ENCODE measurements at places on chromosomes 13 and 19. TPM values are rescaled to one million over a fixed set of nuclear protein-coding genes. Genes with fewer than 3 reads are reported as not detected.

DNA sequence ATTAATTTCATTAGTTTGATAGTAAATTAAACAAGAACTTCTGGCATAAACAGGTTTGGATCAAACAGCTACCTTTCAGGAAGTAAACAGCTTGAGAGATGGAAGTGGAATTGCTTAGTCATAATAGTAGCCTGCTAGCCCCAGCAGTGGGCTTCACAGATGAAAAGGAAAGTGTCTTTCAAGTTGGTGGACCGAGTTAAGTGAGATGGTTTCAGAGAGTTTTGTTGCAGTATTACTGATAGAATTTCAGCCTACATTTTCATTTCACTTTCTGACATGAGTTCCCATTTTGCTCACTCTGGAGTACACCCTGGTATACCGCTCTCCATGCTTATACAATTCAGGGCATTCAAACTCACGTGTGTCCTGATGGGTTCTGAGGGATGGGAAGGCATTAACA lies 2.0 kb upstream of the PTOV1 start:
- DNase-seq: no peak

DNA sequence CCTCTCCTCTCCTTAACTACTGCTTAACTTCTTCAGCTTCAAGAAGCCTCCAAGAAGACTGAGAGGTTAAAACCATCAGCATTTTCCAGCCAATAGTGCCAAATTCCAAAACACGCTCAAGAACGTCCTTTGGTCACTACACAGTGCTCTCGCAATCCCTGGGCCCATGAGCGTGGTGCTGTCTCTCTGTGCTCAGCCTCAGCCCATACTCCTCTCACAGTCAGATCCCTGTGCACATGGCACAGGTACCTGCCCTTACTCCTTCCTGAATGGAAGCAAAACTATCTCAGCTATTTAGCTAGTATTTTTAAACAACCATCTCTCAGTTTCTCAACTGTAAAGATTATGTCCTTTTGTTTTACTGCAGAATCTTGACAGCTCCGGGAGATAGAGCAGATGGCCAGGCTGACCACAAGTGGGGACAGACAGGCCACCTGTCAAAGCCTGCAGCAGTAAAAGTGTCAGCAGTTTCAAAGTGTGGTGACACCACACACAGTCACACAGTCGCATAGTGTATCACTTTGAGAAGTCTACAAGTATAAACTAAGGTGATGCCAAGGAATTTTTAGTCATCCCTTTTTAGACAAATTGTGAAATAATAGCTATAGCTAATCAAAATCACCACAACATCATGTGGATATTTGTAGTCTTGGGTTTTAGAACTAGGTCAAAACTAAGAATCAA lies 35.7 kb downstream of the DZIP1 start:
- no peak for DNase-seq

DNA sequence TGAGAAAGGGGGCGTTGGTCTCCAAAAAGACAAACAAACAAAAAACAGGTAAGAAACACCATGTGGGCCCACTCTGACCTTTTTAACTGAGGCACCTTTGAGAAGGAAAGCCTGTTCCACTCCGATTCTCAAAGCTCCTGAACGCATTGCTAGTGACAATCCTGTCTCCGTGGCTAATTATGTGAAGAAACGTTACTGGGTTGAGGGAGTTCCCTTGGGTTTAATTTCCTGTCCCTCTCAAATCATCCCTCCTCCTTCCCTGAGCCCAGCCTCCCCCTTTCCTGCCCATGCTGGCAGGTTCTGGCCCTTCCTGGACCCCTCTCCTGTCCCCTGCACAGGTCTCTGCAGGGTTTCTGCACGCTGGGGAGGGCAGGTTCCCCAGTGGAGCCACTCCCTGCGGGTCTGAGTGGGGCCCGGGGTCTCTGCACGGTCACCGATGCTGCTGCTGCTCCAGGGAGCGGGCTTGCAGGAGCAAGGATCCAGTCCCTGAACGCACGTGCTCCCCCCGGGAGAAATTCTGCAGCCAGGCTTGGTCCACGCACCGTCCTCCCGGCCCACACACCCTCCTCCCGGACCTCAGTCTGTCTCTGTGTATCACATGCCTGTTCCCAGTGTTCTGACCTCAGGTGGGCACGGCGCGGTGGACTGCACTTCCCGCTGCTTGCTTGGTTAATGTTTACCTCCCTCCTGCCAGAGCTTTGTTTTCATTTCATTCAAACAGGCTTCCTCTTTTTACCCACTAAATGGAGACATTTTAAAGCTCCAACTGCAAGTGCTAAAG lies 76.4 kb upstream of the MCF2L start:
- no peak for DNase-seq

DNA sequence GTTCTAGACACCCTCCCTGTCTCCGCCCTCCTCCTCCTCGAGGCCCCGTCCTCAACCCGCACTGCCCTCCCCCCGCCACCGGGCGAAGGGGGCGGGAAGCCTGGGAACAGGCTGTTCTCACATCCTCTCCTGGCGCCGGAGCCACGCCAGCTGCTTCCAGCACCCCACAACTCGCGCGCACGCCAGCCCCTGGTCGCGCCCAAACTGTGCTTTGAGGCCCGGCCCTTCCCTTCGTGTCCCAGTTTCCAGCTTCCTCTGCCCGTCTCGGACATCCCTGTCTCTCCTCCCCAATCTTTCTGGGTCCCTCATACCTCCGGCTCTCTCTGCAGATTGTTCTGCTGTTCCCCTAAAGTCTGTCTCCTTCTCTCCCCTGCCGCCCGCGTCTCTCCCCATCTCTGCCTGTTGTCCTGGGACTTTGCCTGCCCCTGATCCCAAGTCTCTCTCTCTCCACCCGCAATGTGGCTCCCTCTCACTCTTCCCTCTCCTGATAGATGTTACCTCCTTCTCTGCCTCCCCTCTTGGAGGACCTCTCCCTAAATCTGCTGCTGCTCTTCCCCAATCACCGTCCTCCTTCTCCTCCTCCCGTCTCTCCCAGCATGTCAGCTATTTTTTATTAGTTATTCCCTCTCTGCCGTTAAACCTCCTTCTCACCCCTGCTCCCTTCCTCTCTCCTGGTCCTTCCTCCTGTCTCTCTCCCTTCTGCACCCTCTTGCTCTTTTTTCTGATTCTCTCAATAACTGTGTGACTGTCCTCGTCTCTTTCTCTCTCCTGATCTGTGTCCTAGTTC lies 14.2 kb downstream of the DPF1 start:
- no peak for DNase-seq

- DNase-seq: no peak
Observed at GRCh38 chr19:15479391-15480345, at the start of gene PGLYRP2. Gene PGLYRP2 (minus strand): TSS chr19:15479501. CDS start chr19:15479371, 130 bp downstream.

DNA sequence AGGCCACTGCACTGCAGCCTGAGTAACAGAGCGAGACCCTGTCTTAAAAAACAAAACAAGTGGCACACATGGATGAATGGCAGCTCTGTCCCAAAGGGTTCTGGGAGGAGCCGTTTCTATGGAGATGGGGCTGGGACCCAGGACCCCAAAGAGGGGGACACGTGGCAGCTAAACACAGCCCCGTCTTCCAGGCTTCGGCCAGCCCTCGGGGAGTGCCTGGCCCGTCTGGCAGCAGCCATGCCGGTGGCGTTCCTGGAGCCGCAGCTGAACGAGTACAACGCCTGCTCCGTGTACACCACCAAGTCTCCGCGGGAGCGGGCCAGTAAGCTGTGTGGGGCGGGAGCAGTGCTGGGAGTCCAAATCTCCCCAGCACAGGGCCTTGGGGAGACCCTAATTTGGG lies 82.4 kb downstream of the RYR1 start:
- DNase-seq: no peak

DNA sequence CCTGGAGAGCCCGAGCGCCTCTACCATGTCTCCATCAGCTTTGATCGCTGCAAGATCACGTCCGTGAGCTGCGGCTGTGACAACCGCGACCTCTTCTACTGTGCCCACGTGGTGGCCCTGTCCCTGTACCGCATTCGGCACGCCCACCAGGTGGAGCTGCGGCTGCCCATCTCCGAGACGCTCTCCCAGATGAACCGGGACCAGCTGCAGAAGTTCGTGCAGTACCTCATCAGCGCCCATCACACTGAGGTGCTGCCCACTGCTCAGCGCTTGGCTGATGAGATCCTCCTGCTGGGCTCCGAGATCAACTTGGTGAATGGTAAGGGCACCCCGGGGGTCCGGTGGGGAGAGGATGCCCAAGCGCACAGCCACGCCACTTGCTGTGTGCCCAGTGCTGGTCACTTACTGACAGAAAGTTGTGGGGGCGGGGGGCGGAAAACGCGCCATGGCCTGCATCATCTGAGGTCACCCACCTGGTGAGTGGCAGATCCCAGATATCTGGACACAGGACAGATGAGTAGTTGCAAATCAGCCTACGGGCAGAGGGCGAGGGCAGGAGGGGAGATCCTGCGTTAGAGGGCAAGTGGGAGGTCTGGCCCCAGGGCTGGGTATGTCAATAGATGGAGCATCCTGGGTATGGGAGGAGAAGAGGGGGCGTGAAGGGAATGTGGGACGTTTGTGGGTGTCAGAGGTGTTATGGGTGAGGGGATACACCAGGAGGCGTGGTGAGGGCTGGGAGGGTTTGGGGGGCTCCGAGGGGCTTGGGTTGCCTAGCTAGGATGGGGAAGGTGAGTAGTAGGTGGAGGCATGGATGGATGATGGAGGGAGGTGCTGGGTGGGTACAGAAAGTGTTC lies 9.8 kb downstream of the ZSWIM4 start:
- no peak for DNase-seq

GRCh38 chr13:94020833-94021232 lies 458.6 kb downstream of the DCT start:
- DNase-seq: no peak

DNA sequence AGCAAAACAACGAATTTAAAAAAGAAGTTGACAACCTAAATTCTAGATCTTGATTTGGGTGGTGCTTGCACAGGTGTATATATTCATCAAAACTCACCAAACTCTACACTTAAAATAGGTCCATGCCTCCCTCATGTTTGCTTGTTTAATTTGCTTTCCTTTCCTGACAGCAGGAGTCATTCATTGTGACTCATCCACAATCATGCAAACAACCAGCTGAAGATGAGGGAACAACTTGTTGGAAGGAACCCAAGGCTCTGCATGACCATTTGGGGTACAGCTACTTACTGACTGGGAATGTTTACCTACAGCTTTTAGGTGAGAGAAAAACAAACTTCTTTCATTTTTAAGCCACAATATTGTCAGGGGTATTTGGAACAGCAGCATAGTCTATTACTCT lies 96.6 kb downstream of the RXFP2 start:
- no peak for DNase-seq

GRCh38 chr13:42574435-42575311 lies 721 bp downstream of the TNFSF11 start:
- DNase-seq: peak; percentile 21

- DNase-seq: no peak
Observed at GRCh38 chr19:1857648-1858326, 5.6 kb downstream of the KLF16 start.

DNA sequence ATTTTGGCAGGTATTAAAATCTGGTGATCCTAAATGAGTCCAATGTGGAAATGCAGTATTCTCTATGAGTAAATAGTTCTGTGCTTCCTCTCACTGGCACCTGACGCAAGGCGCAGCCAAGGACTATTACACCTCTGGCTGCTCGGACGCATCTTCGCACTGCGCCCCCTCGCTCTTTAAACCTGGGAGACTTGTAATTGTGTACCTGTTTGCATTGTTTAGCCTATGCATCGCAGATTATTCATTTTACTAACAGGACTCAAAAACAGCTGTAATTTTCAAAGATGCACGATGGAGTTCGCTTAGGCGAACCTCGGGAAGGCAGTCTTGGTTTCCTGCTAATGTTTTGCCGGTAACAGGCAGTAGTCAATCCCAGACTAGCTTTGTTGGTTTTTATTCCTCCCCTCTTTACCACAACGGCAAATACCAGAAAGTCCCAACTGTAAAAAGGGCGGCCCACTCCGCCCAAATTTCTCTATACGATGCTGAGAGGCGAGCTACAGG lies 113.2 kb downstream of the KCNRG start:
- DNase-seq: no peak

The LCP1 gene
- polyA plus RNA-seq: 1,074 TPM

The PLD3 gene
- 60.8 TPM for polyA plus RNA-seq

The DOHH gene
- 6.0 TPM for polyA plus RNA-seq

The DCT gene
- 0.08 TPM for polyA plus RNA-seq

The SLC25A41 gene
- 0.24 TPM for polyA plus RNA-seq

The SOHLH2 gene
- not detected for polyA plus RNA-seq

The ZNF610 gene
- polyA plus RNA-seq: not detected

The SIGLEC8 gene
- polyA plus RNA-seq: not detected
